ENCODE measurements at places on chromosomes 2 and 18. TPM values are rescaled to one million over a fixed set of nuclear protein-coding genes. Genes with fewer than 3 reads are reported as not detected.

BMP10 gene
- total RNA-seq = not detected

DNA sequence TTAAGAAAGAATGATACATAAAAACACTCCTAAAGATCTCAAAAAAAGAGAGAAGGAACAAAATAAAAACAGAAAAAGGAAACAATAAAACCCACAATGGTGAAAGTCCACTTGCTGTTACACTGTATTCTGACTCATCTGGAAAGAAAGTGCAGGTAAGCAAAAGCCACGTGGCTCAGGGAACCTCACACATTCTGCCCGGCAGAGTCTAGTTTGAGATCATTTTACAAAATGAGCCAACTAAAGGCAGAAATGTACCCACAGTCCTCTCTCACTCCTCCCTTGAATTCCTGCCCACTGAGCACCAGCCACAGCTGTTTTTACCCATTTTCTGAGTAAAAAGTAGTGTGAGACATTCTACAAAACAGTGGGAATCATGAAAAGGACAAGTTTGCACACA is 10.0 kb downstream of the KCNH7 start:
- no peak for DNase-seq

GRCh38 chr2:106953236-106953635 is 67.3 kb upstream of the ST6GAL2 start:
- DNase-seq = no peak

GBX2 gene
- total RNA-seq = not detected

DNA sequence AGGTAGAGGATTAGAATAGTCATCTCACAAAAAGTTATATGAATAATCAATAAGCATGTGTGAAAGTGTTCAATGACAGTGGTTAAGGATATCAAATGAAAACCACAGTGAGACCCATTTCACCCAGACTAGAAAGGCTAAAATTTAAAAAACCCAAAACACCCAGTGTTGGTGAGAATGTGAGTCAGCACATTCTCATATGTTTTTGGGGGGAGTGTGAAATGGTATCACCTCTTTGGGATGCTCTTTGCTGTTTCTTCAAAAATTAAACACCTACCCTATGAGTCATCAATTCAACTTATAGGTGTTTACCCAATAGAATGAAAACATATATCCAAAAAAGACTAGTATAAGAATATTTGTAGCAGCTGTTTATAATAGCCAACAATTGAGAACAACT is 69.8 kb downstream of the MAP3K20 start:
- DNase-seq = no peak

- DNase-seq = no peak
These were observed 35.4 kb downstream of the B4GALT6 start for GRCh38 chr18:31648966-31649429.

TUBA3E gene
- total RNA-seq = not detected

- DNase-seq = no peak
These were observed 33.2 kb downstream of the FRZB start for GRCh38 chr2:182833084-182833854.

GRCh38 chr2:55224761-55225261 is 7.3 kb downstream of the CLHC1 start:
- no peak for DNase-seq

DNA sequence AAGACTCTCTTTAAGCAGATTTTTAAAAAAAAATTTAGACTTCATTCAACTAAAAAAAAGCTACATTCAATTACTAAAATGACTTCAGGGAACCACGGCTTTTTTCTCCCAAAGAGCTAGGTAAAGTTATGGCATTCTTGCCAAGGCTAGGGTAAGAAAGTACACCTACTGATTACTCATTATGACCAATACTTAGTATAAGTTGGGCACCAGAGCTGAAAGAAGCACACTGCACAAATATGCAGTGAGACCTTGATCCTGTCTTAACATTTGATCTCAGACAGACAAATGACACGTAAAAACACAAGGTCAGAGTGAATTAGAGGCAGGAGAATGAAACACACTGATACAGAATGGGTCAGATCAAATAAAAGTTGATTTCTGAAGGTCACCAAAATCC is 88.7 kb downstream of the THADA start:
- DNase-seq = no peak

NEB gene
- total RNA-seq = 0.31 TPM

DNA sequence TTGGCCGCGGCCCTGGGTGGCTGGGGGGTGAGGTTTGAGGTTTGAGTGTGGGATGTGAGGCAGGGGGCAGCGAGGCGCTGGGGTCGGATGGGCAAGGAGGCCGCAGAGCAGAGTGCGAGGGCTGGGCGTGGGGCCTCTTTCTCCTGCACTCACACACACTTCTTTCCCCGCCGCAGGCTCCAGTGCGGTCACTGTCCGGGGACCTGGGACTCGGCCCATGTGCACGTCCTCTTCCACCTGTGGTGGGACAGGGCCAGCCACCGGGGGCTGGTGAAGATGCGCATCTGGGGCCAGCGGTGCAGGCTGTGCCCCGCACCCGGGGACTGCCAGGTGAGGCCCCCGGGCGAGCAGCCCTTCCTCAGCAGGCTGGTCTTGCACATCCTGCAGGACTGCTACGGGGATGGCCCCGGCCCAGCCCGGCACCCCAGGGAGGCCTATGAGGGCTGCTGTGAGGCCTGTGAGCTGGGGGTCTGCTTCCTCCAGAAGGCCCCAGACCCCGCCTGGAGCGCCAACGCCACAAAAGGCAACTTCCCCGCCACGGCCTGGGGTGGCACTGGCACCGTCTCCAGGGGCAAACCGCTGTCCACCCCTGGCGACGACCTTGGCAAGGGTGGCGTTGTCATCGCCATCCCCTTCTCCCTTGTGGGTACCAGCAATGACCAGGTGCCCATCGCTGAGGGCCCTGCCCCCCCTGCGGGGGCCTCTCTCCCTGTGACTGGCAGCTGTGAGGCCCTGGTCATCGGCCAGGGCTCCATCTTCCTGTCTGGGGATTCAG is 2.2 kb downstream of the RTP5 start:
- DNase-seq = no peak

- DNase-seq = no peak
These were observed 135.3 kb downstream of the MAIP1 start for GRCh38 chr2:200090683-200091082.

DNA sequence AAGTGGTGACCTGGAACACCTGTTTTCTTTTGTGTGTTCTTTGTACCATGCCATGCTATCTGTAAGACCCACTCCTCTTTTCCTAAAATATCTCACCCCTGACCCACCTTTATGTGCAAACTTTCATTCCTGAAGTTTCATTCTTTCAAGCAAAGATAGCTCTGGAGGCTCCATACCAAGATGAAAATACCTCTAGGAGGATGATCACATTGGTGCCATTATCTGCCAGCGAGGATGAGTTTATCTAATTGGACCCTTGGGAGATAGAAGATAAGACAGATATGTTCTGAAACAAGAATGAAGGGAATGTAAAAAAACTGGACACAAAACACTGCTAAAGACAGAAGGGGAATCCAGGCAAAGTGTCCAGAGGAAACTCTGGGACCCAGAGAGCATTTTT is 24.1 kb downstream of the BOD1L2 start:
- DNase-seq = no peak

EHBP1 gene
- 26.3 TPM for total RNA-seq

GRCh38 chr2:172308253-172308935 is 119.0 kb upstream of the ITGA6 start:
- no peak for DNase-seq

SLC30A3 gene
- total RNA-seq = not detected

CCDC178 gene
- total RNA-seq = not detected

ABCG8 gene
- total RNA-seq = not detected

DNA sequence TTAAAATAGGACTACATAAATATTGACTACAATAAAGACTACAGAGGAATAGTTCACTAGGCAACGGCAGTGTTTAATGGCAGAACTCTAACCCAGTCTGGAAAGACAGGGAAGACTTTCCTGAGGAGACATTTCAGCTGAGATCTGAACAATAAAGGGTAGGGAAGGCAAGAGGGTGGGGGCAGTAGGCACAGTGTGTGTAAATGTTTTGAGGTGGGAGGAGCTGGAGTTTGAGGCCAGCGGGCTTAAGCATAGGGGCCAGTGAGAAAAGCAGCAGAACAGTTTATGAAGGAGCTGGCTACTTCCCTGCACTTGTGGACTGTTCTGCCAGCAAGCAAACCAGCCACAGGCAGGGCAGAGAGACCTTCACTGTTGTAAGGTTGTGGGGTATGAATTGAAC is 76.6 kb upstream of the UGP2 start:
- DNase-seq = no peak

UPP2 gene
- not detected for total RNA-seq

DNA sequence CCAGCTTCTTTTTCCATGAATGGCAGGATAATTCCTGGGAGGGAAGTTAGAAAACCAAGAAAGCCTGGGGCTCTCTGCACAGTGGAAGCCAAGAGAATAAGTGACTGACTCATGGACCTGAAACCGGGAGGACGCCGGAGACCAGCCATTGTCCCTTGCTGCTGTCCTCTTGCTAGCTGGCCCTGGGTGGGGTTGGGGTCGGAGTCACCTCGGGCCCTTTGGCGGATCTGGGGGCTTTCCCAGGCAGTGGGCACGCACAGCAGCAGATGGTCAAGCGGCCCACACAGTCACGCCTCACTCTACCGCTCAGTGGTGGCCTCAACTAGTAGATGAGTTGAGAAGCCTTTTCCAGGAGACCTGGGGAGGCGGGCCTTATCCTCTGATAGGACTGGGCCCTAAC is 15.6 kb downstream of the EFHD1 start:
- no peak for DNase-seq

SLC66A3 gene
- total RNA-seq = 16.9 TPM

DNA sequence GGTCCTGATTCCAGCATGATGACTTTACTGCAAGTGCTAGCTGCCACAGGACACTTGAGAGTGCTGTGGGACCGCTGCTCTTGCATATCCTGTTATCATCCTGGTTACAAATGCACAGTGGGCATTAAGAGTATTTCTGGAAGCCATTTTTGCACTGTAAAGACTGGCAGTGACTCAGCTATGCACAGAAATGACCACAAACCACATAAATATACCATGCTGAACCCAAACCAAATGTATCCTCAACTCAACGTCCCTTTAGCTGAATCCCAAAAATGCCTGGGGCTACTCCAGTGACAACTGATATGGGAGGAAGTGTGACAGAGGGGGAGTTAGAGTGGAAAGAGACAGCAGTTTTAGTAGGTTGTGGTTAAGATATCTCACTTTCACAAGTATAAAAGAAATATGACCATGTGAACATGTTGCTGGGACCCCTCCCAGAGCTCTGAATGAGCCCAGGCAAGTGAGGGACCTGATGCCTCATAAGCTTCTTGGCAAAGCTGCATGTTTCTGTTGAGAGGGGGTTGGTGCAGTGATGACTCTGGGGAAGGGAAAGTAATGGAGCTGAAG is 37.3 kb downstream of the RHBDD1 start:
- DNase-seq = no peak

DNA sequence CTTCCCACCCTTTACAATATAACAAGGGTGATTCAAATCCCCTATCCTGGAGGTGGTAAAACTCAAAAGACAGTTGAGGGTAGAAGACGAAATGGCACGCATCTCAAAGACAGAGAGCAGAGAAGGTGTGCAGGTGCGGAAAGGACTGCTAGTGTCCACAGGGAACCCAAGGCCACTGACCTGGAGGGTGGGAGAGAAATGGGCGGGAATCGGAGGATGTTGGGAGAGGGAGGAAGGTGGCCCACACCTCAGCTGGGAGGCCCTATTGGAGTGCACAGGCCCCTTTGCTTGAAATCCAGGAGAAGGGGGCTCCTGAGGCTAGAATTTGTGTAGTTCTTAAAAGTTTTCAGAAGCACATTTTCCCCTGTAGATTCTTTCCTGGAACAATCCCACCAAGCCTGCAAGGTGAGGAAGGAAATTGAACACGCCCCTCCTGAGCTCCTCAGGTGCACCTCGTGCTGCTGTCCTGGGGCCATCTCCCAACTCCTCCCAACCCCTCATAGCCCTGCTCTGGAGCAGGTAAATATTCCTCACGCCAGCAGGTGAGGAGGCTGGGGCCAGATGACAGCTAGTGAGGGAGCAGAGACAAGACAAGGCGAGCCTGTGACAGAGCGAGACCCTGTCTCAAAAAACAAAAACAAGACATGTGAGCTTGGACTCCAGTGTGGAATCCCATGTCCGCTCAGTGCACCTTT is 99.3 kb downstream of the MCFD2 start:
- DNase-seq = no peak

FAM228A gene
- total RNA-seq = not detected

- no peak for DNase-seq
These were observed 65.6 kb downstream of the MAPRE2 start for GRCh38 chr18:35106845-35107148.

LRP1B gene
- total RNA-seq = not detected

CLASP1 gene
- 62.3 TPM for total RNA-seq

DNA sequence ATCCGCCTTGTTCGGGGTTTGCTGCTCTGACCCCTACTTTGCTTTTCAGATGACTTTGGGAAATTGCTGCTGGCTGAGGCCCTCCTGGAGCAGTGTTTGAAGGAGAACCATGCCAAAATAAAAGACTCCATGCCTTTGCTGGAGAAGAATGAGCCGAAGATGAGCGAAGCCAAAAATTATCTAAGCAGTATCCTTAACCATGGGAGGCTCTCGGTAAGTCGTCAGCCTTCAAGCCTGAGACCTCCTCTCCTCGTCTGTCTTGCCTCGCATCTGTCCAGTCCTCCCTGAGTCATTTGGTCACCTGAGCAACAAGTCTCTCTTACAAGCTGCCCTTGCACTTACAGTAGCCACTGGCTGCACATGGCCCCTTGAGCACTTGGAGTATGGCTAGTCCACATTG is 34.7 kb upstream of the MCFD2 start:
- DNase-seq = no peak

IL1R2 gene
- total RNA-seq = not detected

- no peak for DNase-seq
These were observed 99.4 kb upstream of the TRIB2 start for GRCh38 chr2:12617366-12617765.

DNA sequence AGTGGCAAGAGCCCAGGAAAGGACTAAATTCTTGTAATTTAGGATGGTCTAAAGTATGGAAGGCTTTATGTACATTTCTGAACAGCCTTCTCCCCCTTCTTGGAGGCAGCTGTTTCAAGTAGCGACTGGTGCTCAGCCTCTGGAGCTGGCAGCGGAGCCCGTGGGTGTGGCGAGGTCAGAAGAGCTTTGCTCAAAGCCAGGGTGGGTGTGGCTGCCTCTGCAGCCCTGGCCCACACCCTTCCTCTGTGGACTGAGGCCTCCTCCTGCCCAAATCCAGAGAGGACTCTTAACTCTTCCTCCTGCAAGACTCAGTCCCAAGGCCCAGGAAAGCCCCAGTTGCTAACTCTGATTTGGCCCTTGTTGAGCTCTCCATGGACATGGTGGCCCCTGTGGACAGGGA is 202.1 kb upstream of the REV1 start:
- DNase-seq = no peak

ICA1L gene
- 5.1 TPM for total RNA-seq

DNA sequence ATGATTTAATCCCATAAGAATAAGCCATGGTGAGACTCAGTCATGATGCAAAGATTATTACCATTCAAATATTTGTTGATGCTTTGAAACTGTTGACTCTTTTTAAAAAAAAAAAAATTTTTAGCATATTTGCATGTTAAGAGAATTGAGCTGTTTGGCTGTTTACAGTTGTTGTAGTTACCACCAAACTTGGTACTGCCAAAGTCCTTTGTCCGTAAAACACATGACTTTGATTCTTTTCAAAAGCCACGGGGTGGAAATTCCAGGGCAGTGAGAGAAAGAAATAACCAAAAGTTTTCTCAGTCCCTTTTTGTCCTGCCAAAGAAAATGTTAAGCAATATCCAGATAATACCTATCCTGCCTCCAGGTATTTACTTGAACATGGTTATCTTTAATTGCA is 474.8 kb downstream of the METTL4 start:
- DNase-seq = no peak
